ENCODE measurements at places on chromosomes 1 and 21. TPM values are rescaled to one million over a fixed set of nuclear protein-coding genes. Genes with fewer than 3 reads are reported as not detected.
A peak's percentile ranks its signal among the peaks of the same experiment; 100 is the strongest.

The IVNS1ABP gene
- total RNA-seq = 52.6 TPM

The FAAH gene
- total RNA-seq = 0.72 TPM

The SPATA45 gene
- total RNA-seq = not detected

The ZFYVE9 gene
- total RNA-seq = 4.5 TPM

The GNG4 gene
- total RNA-seq = 0.11 TPM

DNA sequence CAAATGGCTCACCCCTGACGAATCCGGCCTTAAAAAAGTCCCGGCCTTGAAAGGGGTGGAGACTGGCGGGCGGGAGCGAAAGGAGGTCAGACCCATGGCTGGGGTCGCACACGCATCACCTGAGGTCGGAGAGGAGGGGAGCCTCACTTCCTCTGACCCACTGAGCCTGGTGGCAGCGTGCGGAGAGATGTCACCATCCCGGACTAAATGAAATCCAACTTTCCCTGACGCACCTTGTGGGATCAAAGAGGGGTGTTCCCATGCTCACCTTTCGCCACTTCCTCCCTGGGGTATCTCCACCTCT, 709 bp upstream of the SLC41A1 start:
- peaks cover 2% of the 10 kb centered on the region for H3K27me3 ChIP-seq
- peaks cover 6% of the 10 kb centered on the region for H3K4me1 ChIP-seq
- DNase-seq = no peak
- H3K27ac ChIP-seq = no peak overlapping the region
- H3K36me3 ChIP-seq = no peaks in the 10 kb centered on the region
- H3K4me3 ChIP-seq = peak overlapping the region; percentile 63

DNA sequence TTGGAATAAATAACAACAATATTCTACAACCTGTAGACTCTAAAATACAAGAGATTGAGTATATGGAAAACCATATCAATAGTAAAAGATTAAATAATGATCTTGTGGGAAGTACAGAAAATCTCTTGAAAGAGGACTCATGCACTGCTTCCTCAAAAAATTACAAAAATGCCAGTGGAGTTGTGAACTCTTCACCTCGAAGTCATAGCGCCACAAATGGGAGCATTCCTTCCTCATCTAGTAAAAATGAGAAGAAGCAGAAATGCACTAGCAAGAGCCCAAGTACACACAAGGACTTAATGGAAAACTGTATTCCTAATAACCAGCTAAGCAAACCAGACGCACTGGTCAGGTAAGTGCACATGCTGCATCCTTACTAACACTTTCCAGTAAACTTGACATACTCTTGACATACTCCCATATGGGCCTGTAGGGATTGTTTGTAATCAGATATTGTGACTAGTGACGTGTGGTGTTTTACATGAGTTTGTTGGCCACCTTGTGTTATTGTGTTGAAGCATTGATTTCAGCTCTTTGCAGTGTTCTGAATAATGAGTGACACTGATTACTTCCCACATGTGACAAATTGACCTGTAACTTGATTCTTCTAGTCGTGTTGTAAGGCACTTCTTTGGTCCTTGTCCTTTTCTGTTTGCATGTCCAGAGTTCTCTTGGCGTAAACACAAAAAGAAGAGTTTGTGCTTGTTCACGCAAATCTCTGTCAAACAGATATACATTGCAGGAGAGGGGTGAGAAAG, 28.0 kb downstream of the MACO1 start:
- H3K4me3 ChIP-seq = no peak overlapping the region
- DNase-seq = no peak
- no peak overlapping the region for H3K27ac ChIP-seq
- H3K27me3 ChIP-seq = no peaks in the 10 kb centered on the region

GRCh38 chr1:100115524-100115923, 17.2 kb downstream of the SASS6 start:
- H3K4me3 ChIP-seq = no peak overlapping the region
- no peaks in the 10 kb centered on the region for H3K4me1 ChIP-seq
- H3K27ac ChIP-seq = no peak overlapping the region
- DNase-seq = no peak

DNA sequence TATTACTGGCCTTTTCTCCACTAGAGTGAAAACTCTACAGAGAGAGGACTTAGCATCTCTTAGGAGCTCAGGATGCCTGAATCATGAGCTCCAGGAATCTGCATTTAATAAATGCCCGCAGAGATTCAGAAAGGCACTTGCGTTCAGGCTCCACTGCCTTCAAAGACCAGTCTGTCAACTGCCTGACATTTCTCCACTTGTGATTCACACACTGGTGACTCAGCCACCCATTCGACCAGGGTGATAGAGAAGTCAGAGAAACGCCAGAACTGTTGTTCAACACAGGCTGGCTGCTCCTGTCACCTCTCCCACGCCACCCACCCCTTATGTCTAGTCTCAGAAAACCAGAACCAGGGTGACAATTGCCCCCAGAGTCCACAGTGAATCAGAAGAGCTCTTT, 26.9 kb upstream of the LBR start:
- no peak overlapping the region for H3K4me3 ChIP-seq
- H3K27me3 ChIP-seq = no peaks in the 10 kb centered on the region
- H3K27ac ChIP-seq = no peak overlapping the region
- no peaks in the 10 kb centered on the region for H3K4me1 ChIP-seq
- DNase-seq = no peak

- H3K36me3 ChIP-seq = no peaks in the 10 kb centered on the region
- no peak overlapping the region for H3K27ac ChIP-seq
- DNase-seq = no peak
- no peaks in the 10 kb centered on the region for H3K4me1 ChIP-seq
- no peaks in the 10 kb centered on the region for H3K27me3 ChIP-seq
Measured at GRCh38 chr1:197892684-197893083, 9.7 kb upstream of the C1orf53 start.

DNA sequence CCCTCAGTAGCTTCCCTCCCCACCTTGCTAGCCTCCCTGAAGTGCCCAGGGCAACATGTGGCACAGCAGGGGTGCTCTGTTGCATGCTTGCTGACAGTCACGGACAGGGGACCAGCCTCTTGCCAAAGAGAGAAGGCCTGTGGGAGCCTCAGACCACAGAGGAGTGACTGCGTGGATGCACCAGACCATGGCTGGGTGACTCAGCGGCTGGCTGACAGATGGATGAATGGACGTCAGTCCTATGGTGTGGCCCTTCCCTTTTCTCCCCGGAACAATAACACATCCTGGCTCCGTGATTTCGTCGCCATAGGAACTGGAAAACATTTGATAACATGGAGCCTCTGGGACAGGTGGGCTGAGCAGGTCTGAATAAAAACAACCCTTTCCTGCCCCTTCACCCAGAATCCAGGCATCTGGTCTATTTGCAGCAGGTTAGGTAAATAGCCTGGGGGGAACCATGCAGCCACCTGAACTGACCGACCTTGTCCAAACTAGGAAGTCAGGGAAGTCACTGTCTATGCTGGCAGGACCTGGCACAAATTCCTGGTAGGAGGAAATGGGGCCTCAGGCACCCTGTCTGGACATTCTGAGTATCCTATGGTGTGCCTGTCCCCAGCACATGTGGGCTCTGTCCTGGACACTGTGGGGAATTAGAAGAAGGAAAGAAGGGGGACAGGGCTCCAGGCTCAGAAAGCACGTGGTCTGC, 53.3 kb downstream of the NENF start:
- H3K4me3 ChIP-seq = no peak overlapping the region
- no peak overlapping the region for H3K27ac ChIP-seq
- H3K27me3 ChIP-seq = no peaks in the 10 kb centered on the region
- no peaks in the 10 kb centered on the region for H3K36me3 ChIP-seq

DNA sequence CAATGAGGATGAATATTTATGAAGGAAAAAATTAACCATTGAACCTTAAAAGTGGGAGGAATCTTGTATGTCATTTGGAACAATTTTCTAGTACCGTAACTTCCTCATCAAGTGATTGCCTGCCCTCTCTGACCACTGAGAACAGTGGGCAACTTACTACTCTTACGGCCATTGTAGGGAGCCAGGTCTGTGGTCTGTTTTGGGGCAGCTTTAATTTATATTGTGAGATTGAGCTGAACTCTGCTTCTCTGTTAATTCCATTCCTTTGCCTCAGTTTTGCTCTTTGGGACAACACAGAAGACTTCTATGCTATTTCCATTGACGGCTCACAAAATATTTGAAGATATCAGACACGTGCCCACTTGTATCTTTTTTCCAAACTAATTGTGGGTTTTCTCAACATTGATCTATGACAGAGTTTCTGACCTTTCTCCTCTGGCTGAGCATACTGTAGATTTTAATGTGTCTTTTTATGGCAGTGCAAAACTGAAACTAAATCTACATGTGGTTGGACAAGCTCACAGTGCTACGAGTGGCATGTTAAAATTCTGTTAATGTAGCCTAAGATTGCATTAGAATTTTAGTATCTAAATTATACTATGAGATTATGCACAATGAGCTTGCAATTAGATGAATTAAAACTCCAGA, 27.8 kb upstream of the ZNF281 start:
- no peak for DNase-seq
- peak overlapping the region; percentile 35 for H3K27ac ChIP-seq

DNA sequence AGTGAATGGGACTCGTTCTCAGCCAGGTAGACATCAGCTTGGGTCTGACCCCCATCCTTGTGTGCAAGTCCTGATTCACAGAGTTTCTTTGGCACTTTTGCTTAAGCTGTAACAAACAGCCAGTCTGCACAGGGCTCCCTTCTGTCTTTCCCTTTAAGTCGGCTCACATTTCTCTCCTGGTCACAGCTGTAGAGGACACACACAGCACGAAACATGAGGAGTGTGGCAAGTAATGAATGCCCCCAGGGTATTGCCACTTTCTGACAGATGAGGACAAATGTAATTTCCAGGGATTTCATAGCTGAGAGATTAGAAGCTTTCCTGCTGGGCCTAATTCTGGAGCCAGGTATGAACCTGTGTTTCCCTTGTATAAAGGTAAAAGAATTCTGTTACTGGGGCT, 423.5 kb downstream of the KIF26B start:
- DNase-seq = no peak
- no peak overlapping the region for H3K27ac ChIP-seq
- no peaks in the 10 kb centered on the region for H3K4me1 ChIP-seq
- no peaks in the 10 kb centered on the region for H3K36me3 ChIP-seq
- no peak overlapping the region for H3K4me3 ChIP-seq

DNA sequence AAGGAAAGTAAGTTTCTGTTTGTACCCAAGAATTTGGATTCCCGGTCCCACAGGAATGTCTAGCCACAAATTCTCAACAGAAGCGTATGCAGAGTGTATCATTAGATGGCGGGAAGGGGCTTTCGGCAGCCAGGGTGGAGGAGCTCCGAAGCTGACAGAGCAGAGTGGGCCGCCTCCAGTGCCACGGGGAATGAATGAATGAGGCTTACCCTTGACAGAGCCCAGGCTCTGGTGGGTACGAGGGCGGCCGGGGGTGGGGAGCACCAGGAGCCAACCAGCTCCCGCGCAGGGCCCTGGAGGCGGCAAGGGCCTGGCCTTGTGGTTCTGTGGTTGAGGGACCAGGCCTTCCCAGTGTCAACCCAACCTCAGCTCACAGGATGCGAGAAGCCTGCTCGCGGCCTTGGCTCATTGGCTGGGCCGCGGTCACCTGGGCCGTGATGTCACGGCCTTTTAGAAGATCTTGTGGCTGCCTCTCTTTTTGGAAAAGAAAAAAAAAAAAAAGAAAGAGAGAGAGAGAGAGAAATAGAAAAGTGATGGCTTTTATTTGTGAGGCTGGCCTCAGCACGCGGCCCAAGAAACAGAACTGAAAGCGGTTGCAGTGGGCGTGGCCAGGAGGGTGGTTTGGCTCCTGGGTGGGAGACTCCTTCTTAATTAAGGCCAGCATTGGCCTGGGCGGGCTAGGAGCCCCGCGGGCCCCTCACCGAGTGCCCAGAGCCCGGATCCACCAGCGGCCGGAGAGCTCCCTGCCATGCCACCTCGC, 34.9 kb upstream of the RUNX3 start:
- H3K27me3 ChIP-seq = no peaks in the 10 kb centered on the region
- H3K4me3 ChIP-seq = peak overlapping the region; percentile 97
- H3K27ac ChIP-seq = peak overlapping the region; percentile 98
- H3K4me1 ChIP-seq = peaks cover 29% of the 10 kb centered on the region
- no peaks in the 10 kb centered on the region for H3K36me3 ChIP-seq

- no peak overlapping the region for H3K27ac ChIP-seq
- no peaks in the 10 kb centered on the region for H3K4me1 ChIP-seq
- no peaks in the 10 kb centered on the region for H3K27me3 ChIP-seq
- H3K4me3 ChIP-seq = no peak overlapping the region
- DNase-seq = no peak
Measured at GRCh38 chr1:94056171-94056570, 64.8 kb downstream of the ABCA4 start.

DNA sequence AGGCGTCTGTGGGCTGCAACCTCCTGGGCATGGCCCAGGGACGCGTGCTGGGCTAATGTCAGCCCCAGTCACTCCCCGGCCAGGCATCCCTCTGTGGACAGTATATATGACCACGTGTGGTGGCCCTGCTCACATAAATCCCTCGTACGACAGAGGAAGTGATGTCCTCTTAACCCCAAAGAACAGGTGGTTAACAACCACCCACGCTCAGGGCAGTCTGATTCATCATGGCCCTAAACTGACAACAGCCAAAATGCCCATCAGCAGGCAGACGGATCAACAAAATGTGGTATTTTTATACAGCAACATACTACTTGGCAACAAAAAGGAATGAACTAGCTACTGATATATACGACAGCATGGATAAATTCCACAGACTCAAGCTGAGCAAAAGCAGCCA, 51.0 kb downstream of the ECE1 start:
- H3K27ac ChIP-seq = no peak overlapping the region
- DNase-seq = no peak
- H3K4me1 ChIP-seq = no peaks in the 10 kb centered on the region

DNA sequence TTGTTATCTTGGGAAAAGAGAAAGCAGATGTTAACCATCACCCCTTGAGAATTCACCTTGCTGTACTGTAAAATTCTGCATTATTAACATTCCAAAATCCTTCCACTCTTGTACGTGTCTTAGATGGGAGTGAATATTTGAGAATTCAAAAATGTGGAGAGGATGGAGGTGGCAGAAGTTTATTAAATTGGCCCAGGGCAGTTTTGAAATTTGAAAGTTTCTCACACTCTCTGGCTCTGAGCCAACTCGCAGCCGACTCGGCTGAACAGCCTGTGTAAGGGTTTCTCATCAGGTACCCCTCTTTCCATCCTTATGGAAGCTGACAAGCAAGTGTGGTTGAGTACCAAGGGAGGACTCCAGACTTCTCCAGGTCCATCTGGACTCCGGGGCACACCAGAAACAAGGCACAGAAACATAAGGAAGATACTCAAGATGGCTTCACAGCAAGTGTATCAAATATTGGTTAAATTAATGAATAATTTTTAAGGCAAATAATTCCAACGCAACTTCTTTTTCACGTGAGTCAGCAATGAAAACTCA, 45.1 kb downstream of the RRAGC start:
- DNase-seq = no peak
- no peaks in the 10 kb centered on the region for H3K27me3 ChIP-seq
- no peak overlapping the region for H3K27ac ChIP-seq
- H3K4me3 ChIP-seq = no peak overlapping the region
- H3K36me3 ChIP-seq = no peaks in the 10 kb centered on the region

GRCh38 chr1:31798086-31798432, 17.8 kb downstream of the SPOCD1 start:
- no peak overlapping the region for H3K27ac ChIP-seq
- no peak overlapping the region for H3K4me3 ChIP-seq
- no peak for DNase-seq
- peaks cover 4% of the 10 kb centered on the region for H3K27me3 ChIP-seq
